Stimulated activated CD4-positive, alpha-beta T cell treated with anti-CD3 and anti-CD28 coated beads, TNF-alpha, amount 100 ng/mL, for 48 hours (primary cell): ENCODE measurements at places on chromosomes 2 and 18.

- no peak for DNase-seq
Observed at GRCh38 chr18:35397976-35398375, 20.8 kb upstream of the ZNF396 start.

- DNase-seq = no peak
Observed at GRCh38 chr18:48195787-48196186, 213.4 kb downstream of the ZBTB7C start.

GRCh38 chr2:158557752-158558151, 101.0 kb downstream of the PKP4 start:
- no peak for DNase-seq

- DNase-seq = no peak
Observed at GRCh38 chr2:54207666-54208195, 48.3 kb downstream of the TSPYL6 start.

- no peak for DNase-seq
Observed at GRCh38 chr18:8301427-8302172, 307.6 kb upstream of the RAB12 start.

DNA sequence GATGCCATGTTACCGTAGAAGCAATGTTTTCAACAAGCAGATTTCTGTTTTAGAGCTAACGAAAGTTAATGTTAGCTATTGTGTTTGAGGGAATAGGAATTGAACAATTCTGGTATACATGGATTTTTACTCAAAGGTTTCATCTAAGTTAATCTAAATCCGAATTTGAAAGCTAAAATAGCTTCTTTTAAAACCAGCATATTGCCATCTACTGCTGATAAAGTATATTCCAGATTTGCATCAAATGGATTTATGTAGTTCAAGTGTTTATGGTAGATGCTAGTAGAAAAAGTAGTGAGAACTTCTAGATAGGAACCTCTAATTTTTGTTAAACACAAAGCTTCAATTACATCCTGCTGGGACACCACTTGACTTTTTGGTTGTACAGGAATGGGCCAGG, 1569.5 kb upstream of the NXPH2 start:
- DNase-seq = no peak

DNA sequence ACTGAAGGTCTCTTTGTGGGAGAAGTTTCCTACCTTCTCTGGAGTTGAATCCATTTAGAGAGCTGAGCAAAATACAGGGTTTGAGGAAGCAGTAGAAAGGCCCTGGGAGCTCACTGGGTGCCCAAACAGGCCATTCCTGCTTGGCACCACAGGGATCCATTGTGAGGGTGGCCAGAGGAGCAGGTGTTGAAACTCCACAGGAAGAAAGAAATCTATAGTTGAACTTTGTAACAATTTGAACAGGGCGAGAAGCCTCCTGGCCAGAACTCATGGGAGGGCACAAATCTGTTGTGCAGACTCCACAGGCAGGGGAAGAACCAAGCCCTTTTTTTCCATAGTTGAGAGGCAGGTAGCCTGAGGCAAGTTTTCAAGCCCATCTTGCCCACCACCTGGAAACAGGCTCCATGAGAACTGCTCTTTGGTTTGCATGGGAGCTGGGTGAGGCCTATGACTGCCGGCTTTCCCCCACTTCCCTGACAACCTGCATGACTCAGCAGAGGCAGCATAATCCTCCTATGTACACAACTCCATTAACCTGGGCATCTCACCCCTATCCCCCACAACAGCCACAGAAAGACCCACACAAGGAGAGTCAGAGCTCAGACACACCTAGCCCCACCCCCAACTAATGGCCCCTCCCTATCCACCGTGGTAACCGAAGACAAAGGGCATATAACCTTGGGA, 1053.0 kb downstream of the TSN start:
- no peak for DNase-seq

DNA sequence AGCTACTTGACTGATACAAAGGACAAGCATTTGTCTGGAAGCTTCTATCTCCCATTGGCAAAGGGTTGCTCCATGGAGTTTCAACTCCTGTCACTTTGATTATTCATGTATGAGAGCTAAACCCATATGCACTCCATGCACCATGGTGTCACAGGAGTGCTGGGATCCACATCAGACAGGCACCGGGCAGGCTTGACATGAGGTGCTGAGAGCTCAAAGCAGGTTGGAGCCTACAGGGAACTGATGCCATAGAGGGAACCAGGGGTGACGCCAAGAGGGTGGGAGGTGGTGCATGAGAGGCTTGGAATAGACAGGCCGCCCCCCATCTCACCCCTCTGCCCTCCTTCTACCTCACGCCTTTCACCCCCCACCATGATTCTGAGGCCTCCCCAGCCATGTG, 199.8 kb upstream of the CCDC68 start:
- DNase-seq = no peak

- DNase-seq = no peak
Observed at GRCh38 chr2:43267381-43267780, 41.0 kb upstream of the ZFP36L2 start.

- DNase-seq = no peak
Observed at GRCh38 chr2:214674278-214674677, 135.2 kb downstream of the BARD1 start.

- no peak for DNase-seq
Observed at GRCh38 chr2:85920810-85921545, 32.2 kb upstream of the ST3GAL5 start.

- no peak for DNase-seq
Observed at GRCh38 chr18:51543658-51544155, 346.2 kb upstream of the MEX3C start.

DNA sequence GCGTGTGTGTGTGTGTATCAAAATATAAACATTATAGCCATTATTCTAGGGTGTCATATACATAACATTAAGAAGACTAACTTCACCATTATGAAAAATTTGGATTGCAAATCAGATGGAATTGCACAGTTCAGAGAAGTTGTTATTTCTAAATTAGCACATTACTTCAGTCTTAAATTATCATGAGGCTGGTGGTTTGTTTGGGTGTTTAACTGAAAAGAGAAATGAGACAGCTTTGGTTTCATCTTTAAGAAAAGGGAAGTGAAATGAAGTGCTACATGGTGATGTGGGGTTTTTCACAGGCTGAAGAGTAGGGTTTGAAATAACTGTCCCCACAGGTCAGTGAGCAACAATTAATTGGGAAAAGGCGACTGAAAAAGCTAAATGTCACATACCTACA, 161.2 kb upstream of the XIRP2 start:
- DNase-seq = no peak

DNA sequence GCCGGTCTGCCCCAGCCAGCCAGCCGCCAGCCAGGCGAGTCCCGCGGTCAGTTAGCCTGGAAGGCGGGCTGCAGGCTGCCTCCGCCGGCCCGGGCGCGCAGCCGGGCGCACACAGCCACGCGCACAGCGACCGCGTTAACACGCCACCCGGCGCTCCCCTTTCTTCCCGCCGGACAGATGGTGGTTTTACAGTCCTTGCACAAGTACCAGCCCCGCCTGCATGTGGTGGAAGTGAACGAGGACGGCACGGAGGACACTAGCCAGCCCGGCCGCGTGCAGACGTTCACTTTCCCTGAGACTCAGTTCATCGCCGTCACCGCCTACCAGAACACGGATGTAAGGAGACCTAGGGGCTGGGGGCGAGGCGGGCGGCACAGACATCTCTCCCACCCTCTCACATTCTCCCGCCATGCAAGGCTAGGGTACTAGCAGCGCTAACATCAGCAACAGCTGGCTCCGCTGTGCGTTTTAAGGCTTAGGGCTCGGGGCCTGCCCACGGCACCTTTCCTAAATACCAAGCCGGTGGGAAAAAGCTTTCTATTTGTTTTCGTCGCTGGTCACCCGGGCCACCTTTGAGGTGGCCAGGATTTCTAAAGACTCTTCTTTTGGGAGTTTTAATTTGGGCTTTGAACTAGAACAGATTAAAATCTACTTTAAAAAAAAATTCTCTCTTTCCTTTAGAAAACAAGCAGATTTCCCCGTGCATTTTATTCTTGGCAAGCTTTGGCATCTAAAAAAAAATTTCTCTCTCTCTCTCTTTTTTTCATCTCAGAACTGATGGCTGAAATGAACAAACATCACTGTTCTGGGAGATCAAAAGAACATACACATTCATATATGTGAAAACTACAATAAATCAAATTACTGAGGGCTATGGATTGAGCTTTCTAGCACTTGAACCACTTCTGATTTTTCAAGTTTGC, 2.9 kb downstream of the TBR1 start:
- DNase-seq = no peak

DNA sequence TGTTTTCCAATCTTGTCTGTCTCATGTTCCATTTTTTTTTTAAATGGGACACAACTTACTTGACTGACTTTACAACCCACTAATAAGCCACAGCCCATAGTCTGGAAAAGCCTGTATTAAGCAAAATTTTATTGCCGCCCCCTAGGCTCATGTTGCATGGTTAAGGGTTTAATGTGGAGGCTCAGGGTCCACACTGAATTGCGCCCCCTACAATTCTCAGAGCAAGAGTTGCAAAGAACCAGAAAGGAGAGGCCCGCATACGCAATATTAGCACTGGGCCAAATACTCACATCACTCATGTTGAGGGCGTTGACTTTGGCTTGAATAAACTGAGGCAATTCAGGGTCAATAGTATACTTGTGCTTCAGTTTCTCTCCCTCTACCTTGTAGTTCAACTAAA, 65.5 kb downstream of the NEB start:
- DNase-seq = no peak

GRCh38 chr18:79829136-79829854, 31.6 kb downstream of the KCNG2 start:
- no peak for DNase-seq

- no peak for DNase-seq
Observed at GRCh38 chr18:63229971-63230370, 89.6 kb downstream of the BCL2 start.

DNA sequence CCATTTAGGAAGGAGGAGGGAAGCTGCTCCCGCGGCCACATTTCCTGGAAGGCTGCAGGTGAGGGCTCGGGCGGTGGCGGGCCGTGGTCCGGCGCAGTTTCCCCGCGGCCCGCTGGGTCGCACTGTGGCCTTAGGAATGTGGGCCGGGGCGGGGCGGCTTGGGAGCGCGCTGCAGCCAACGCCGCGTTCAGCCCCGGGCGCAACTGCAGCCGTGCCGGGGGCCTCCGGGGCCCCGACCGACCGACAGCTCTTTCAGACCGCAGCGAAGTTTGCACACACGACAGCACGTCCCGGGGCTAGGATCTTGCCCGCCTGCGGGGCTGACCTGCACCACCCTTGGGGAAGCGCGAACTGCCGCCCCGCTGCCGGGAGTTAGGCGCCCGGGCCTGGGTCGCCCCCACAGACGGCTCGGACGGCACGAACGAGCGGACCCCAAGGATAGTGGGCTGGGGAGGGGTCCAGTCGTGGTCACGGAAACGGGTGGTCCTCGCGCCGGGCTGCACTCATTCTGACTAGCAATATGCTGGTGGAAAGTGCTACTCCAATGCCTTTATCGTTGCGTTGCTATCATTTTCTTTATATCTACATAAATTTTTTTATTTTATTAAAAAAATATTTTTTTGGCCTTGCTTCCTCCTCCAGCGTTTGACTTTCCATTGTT, 69.9 kb upstream of the DLX2 start:
- DNase-seq = peak; percentile 32

DNA sequence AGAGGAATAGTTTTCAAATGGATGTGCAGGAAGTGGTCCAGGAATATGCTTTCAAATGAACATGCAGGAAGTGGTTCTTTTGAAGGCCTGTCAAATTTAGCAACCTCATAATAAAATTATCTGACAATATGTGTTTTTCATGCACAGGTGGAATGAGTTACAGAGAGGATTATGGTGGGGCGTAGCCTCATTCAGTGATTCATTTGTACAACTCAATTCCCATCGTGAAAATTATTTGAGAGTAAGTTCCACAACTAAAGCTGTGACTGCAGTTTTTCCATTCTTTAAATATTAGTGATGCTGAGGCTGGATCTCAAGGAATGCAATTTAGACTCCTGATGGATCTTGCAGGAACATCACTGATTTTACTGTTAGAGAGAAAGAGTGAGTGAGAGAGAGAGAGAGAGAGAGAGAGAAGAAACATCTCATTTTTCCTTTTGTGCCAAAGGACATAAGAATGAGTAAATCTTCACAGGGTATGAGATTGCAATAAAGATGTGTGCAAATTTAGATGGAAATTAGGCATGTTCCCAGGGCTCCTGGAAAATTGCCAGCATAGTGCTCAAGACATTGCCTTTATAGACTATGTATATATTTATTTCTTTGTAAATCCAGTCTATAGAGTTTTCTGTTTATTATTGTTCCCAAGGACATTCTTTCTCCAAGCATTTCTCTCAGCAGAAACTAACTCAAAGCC, 394.9 kb upstream of the ZEB2 start:
- DNase-seq = no peak

DNA sequence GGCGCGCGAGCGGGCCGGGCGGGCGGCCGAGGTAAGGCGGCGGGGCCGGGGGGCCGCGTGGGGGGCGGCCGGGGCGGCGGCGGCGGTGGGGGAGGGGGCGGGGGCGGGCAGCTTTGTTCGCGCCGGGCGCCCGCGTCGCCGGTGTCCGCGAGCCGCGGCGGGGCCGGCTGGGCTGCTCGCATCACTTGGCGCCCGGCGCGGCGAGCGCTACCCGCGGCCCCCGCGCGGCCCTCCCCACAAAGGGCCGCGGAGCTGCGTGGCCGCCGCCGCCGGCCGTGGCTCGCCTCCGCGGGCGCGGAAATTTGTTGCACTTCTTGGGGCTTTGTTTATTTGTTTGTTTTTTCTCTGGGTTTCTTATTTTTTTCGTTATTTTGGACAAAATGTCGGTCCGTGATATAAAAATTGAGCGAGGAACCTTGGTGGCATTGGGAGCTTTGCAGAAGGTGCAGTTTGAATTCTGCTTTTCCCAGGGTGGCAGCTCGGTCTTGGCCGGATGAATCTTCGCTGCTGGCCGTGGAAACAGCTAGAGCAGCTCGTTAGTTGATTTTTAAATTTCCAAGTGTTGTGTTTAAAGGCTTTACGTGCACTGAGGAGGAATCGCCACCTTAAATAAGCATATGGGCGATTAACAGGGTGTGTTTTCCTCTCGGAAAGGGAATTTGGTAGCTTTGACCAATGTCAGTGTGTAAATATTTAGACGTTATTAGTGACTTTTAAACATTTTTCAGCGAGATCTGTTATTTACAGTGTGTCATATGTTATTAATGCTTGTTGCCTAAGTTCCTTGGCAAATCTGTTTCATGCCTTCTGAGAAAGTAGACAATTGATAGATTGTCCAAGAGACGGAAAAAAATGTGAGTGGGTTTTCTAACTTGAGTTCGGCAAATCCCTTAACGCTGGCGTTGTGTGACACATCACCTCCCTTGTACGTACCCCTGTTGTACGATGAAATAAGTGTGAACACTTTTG, 822 bp downstream of the UBE2E3 start:
- no peak for DNase-seq

- no peak for DNase-seq
Observed at GRCh38 chr2:231058761-231059550, 2.3 kb downstream of the PSMD1 start.

DNA sequence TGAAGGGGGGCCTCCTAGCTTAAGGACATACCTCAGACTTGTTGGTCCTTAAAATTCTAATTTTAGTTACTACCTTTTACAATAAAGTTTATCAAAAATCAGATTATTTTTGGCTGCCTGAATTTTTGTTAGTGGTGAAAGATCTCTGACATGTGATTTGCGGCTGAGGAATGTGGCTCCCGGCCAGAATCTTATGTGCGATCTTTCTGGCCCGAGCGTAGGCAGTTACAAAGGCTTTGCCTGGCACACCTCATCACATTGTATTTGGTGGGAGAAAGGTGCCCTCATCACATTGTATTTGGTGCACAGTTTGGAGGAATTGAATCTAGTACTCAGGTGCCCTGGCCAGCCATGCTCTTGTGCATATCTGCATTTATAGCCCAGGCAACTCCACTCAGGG, 289.1 kb downstream of the GULP1 start:
- DNase-seq = no peak
